Activated CD4-positive, alpha-beta memory T cell treated with anti-CD3 and anti-CD28 coated beads for 36 hours (primary cell): ENCODE measurements at places on chromosomes 11 and 22.

GRCh38 chr11:849104-849824 is 6.6 kb downstream of the TSPAN4 start:
- H3K27me3 ChIP-seq, result peaks cover 6% of the 10 kb centered on the region
- H3K36me3 ChIP-seq, result no peaks in the 10 kb centered on the region
- no peak overlapping the region for H3K27ac ChIP-seq
- H3K4me3 ChIP-seq, result peak overlapping the region; percentile 49
- peak; percentile 38 for DNase-seq

DNA sequence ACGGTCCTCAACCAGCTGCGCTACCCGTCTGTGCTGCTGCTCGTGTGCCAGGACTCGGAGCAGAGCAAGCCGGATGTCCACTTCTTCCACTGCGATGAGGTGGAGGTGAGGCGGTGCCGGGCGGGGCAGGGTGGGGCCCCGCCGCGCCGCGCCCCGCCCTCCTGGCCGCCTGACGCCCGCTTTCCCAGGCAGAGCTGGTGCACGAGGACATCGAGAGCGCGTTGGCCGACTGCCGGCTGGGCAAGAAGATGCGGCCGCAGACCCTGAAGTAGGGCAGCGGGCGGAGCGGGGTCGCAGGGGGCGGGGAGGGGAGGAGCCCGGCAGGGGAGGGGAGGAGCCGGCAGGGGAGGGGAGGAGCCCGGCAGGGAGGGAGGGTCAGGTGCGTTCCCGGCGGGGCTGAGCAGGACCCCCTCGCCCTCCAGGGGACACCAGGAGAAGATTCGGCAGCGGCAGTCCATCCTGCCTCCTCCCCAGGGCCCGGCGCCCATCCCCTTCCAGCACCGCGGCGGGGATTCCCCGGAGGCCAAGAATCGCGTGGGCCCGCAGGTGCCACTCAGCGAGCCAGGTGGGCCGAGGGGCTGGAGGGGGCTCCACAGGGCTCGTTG is 14.7 kb downstream of the EPS8L2 start:
- peaks cover 12% of the 10 kb centered on the region for H3K4me1 ChIP-seq
- H3K4me3 ChIP-seq, result no peak overlapping the region
- H3K27me3 ChIP-seq, result peaks cover 14% of the 10 kb centered on the region
- no peak overlapping the region for H3K27ac ChIP-seq
- peak; percentile 67 for DNase-seq

DNA sequence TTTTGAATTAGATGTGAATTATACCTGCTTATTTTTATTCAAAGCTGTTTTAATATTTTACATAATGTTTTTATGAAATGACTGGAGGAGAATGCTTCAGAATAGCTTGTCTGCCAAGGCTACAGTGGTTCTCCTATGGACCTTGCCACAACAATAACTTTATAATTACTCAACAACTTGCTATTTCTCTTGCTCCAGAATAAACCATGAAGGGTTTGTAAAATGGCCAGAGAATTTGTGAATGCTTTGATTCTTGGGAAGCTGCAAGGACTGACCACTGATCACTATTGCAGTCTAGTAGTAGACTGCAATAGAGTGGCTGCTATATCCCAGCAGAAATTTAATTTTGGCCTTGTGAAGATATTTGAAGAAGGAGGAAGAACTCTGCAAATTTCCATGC is 199.7 kb downstream of the FAT3 start:
- no peak overlapping the region for H3K4me3 ChIP-seq
- H3K4me1 ChIP-seq, result no peaks in the 10 kb centered on the region
- no peaks in the 10 kb centered on the region for H3K36me3 ChIP-seq
- H3K27ac ChIP-seq, result no peak overlapping the region
- no peak for DNase-seq
- no peaks in the 10 kb centered on the region for H3K27me3 ChIP-seq

DNA sequence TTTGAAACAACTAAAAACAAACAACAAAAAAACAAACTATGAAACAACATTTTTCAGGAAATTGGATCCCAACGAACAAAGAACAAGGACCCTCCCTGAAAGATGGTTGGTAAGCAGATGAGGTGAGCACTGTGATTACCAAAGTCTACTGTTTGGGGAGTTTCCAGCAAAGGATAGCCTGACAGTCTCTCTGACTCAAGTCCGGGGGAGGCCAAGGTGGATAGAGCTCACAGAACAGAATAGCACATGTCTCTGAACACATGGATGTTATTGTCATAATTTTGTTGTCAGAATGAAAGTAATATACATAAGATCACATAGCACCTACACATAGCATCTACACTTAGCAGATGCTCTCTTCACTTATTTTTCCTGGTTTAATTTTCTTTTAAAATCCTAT is 501.3 kb upstream of the TENM4 start:
- no peak overlapping the region for H3K4me3 ChIP-seq
- no peak for DNase-seq
- H3K27ac ChIP-seq, result no peak overlapping the region

- peaks cover 12% of the 10 kb centered on the region for H3K36me3 ChIP-seq
- H3K27ac ChIP-seq, result peak overlapping the region; percentile 39
- H3K4me3 ChIP-seq, result no peak overlapping the region
- H3K4me1 ChIP-seq, result peaks cover 89% of the 10 kb centered on the region
- H3K27me3 ChIP-seq, result no peaks in the 10 kb centered on the region
Observed at GRCh38 chr11:63869683-63870082, 30.8 kb downstream of the MARK2 start.

DNA sequence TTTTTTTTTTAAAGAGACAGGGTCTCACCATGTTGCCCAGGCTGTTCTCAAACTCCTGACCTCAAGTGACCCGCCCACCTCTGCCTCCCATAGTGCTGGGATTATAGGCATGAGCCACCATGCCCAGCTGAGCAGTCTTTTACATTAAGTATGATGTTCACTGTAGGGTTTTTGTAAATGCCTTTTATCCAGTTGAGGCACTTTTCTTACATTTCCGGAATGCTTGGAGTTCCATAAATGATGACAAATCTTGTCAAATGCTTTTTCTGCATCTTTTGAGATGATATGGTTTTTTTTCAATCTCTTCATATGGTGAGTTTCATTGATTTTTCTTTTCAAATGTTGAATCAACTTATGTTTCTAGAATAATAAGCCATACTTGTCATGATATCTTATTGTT is 29.4 kb upstream of the CTTN start:
- H3K36me3 ChIP-seq, result peaks cover 49% of the 10 kb centered on the region
- no peak overlapping the region for H3K4me3 ChIP-seq
- no peaks in the 10 kb centered on the region for H3K27me3 ChIP-seq
- H3K4me1 ChIP-seq, result peaks cover 19% of the 10 kb centered on the region
- H3K27ac ChIP-seq, result no peak overlapping the region
- DNase-seq, result no peak

DNA sequence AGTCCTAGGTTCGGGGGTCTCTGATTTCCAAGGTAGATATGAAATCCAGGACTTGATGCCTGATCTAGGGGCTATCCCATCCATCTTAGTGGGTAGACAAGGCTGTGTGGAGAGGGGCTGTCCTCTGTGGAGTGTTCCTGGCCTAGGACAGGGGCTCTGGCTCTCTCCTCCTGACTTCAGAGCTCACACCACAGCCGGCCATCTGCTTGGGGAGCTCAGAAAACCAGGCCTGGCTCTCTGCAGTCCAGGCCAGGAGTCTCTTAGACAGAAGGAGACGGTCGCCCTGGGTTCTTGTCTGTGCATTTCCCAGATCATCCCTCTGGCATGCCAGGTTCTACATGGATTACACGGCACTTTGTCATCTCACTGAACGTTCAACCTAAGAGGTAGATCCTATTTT is 17.9 kb downstream of the TUB start:
- H3K27me3 ChIP-seq, result no peaks in the 10 kb centered on the region
- no peaks in the 10 kb centered on the region for H3K36me3 ChIP-seq
- DNase-seq, result no peak
- no peaks in the 10 kb centered on the region for H3K4me1 ChIP-seq
- no peak overlapping the region for H3K4me3 ChIP-seq
- no peak overlapping the region for H3K27ac ChIP-seq
